Ovary (tissue), 10 donors: ENCODE measurements at places on chromosomes 6 and 20. TPM values are rescaled to one million over a fixed set of nuclear protein-coding genes. Genes with fewer than 3 reads are reported as not detected.

TNFRSF6B gene
- total RNA-seq: 4.1 TPM

GRCh38 chr20:3686867-3687321 is 5.1 kb upstream of the ADAM33 start:
- DNase-seq: peak; percentile 90

TAGAP gene
- total RNA-seq: 1.9 TPM

- DNase-seq: no peak
These were observed 45.6 kb downstream of the EDN3 start for GRCh38 chr20:59346061-59346460.

- DNase-seq: no peak
These were observed 45.0 kb downstream of the IYD start for GRCh38 chr6:150413781-150414281.

DNA sequence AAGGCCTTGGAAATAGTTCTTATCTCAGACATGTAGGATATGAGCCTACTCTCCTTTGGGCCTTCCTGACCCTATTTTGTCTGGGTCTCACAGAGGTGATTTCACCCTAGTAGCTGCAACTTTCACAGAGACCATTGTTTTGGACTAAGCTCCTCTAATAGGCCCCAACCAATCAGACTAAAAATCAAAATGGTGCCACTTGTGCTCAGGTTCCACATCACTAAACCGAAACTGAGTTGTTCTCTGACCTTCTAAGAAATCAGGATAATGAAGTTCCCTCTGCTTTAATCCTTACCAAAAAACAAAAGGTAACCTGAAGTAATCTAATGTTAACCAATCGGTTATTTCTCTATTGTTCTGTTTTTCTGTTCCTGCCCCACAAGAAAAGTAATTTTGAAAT is 143.6 kb downstream of the CD24 start:
- no peak for DNase-seq

UNC5CL gene
- total RNA-seq: 0.69 TPM

GRCh38 chr20:21047981-21048380 is 58.2 kb downstream of the LINC00237 start:
- no peak for DNase-seq

DNA sequence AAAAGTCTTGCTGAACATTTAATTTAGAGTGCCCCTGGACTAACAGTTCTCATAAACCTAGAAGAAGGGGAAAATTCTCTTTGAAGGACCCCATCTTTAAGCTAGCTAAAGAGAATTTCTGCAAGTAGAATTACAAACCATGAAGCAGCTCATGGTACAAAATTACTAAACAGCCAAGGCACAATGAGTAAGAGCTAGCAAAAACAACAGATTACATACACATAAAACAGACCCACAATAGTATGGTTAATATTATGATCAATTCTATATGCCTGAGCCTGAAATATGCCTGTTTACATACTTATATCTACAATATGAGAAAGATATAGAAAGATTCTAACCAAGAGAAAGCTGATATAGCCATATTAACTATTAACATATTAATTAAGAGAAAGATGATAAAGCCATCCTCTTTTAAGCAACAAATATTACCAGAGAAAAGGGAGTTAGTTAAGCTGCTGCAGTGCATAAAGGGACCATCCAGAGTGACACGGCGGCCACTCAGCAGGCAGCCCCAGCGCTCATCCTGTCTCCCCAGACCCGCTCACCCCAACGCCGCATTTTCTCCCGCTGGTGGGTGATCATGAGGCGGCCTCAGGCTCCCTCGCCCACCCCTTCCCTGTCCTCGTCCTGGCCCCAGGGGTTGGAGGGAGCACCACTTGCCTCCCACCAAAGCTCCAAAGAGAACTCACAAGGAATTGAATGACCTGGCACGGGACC is 98.4 kb upstream of the CARMIL1 start:
- DNase-seq: no peak

GRCh38 chr6:53623497-53623896 is 42.1 kb downstream of the KLHL31 start:
- DNase-seq: no peak

- no peak for DNase-seq
These were observed 1.2 kb downstream of the KCNK17 start for GRCh38 chr6:39312912-39313525.

- DNase-seq: no peak
These were observed 40.9 kb downstream of the HTR1E start for GRCh38 chr6:86978251-86978650.

DNA sequence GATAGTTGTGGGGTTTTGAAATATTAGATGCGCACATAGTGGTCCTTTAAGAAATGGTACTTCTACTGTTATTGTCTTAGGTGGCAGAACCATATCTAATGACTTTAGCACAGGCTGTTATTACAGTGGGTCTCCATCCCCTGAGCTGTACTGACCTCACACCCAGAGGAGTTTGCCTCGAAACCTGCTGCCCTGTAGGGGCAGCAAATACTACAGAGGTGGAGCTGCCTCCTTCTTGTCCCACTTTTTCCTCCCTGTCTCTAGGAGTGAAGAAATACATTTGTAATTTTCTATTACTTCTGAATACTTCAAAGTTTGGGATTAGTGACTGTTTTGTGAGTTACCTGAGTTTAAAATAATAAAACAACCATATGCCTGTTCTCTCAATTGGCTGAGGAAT is 8.2 kb downstream of the TRIM31 start:
- DNase-seq: no peak

FOXO3 gene
- 83.1 TPM for total RNA-seq

GRCh38 chr6:135423649-135424128 is 73.9 kb downstream of the AHI1 start:
- DNase-seq: no peak
